ENCODE measurements at places on chromosomes 2 and 18. TPM values are rescaled to one million over a fixed set of nuclear protein-coding genes. Genes with fewer than 3 reads are reported as not detected.

Gene PLGLB2
- 1.9 TPM for total RNA-seq

Gene NDUFAF7
- 20.2 TPM for total RNA-seq

Gene GREB1L
- total RNA-seq: not detected

Gene PCGF1
- 28.1 TPM for total RNA-seq

Gene MROH2A
- not detected for total RNA-seq

DNA sequence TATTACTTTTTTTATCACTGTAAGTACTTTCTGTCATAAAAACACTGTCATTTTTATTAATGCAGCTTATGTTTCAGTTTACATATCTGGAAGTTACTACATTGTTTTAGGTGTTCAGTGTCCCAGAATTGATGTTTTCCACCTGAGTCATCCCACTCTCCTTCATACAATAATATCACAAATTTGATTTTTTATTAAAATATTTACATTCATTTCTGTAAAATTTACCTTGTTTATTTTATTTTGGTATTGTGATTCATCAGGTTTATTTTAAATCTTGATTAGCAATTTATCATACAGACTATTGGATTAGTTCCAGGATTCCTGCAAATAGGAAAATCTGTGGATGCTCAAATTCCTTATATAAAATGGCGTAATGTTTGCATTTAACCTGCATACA lies 1662.9 kb downstream of the SUCLG1 start:
- H3K27ac ChIP-seq: no peak overlapping the region
- H3K4me3 ChIP-seq: no peak overlapping the region
- DNase-seq: no peak
- H3K36me3 ChIP-seq: no peaks in the 10 kb centered on the region
- no peaks in the 10 kb centered on the region for H3K27me3 ChIP-seq
- no peaks in the 10 kb centered on the region for H3K4me1 ChIP-seq

- H3K36me3 ChIP-seq: no peaks in the 10 kb centered on the region
- H3K27ac ChIP-seq: no peak overlapping the region
- DNase-seq: no peak
- H3K4me3 ChIP-seq: no peak overlapping the region
- no peaks in the 10 kb centered on the region for H3K4me1 ChIP-seq
Measured at GRCh38 chr2:67322353-67323001, 74.7 kb upstream of the ETAA1 start.

DNA sequence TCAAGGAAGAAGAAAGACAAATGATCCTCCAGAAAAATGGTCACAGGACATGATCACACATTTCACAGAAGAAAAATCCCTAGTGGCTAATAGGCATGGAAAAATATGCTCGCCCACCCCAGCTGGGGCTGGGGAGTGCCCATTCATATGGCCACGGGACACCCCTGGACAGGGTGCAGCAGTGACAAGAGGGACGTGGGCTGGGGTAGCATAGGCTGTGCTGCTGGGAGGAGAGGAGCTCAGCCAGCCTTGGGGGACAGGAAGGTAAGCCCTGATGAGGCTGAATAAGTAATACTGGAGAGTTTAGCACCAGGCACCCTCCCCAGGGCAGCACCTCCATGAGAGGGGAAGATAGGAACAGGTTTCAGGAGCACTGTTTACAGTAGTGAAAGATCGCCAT lies 254.9 kb upstream of the HS6ST1 start:
- H3K36me3 ChIP-seq: no peaks in the 10 kb centered on the region
- no peak overlapping the region for H3K27ac ChIP-seq

GRCh38 chr2:124091721-124092120 lies 66.6 kb downstream of the CNTNAP5 start:
- H3K27me3 ChIP-seq: no peaks in the 10 kb centered on the region
- H3K36me3 ChIP-seq: no peaks in the 10 kb centered on the region
- H3K4me1 ChIP-seq: no peaks in the 10 kb centered on the region

DNA sequence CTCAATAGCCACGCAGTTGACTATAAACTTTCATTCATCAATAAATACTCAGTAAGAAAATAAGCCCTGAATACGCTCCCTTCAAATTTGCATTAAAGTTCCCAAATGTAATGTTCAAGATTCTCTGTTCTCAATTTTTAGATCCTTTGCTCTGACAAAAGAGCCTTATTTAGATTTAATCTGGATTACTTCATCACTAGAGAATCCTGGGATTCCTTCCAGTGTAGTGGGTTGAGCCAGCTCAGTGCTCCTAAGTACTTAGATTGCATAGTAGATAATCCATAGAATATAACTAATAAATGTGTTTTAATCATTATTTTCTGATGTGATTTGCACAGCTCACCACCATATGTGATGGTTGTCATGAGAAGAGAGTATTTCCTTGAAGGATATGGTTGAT lies 1286.2 kb downstream of the SUCLG1 start:
- no peaks in the 10 kb centered on the region for H3K4me1 ChIP-seq
- no peak overlapping the region for H3K27ac ChIP-seq
- no peaks in the 10 kb centered on the region for H3K36me3 ChIP-seq
- no peak overlapping the region for H3K4me3 ChIP-seq

DNA sequence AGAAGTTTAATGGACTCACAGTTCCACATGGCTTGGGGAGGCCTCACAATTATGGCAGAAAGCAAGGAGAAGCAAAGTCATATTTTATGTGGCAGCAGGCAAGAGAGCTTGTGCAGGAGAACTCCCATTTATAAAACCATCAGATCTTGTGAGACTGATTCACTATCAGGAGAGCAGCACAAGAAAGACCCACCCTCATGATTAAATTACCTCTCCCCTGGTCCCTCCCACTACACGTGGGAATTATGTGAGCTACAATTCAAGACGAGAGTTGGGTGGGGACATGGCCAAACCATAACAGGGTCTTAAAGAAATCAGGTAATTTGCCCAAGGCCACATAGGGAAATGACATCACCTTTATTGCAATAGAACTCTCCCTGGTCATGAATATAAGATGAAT lies 1073.3 kb upstream of the ACVR2A start:
- no peaks in the 10 kb centered on the region for H3K27me3 ChIP-seq
- H3K36me3 ChIP-seq: no peaks in the 10 kb centered on the region
- H3K27ac ChIP-seq: no peak overlapping the region
- H3K4me1 ChIP-seq: no peaks in the 10 kb centered on the region
- DNase-seq: no peak

DNA sequence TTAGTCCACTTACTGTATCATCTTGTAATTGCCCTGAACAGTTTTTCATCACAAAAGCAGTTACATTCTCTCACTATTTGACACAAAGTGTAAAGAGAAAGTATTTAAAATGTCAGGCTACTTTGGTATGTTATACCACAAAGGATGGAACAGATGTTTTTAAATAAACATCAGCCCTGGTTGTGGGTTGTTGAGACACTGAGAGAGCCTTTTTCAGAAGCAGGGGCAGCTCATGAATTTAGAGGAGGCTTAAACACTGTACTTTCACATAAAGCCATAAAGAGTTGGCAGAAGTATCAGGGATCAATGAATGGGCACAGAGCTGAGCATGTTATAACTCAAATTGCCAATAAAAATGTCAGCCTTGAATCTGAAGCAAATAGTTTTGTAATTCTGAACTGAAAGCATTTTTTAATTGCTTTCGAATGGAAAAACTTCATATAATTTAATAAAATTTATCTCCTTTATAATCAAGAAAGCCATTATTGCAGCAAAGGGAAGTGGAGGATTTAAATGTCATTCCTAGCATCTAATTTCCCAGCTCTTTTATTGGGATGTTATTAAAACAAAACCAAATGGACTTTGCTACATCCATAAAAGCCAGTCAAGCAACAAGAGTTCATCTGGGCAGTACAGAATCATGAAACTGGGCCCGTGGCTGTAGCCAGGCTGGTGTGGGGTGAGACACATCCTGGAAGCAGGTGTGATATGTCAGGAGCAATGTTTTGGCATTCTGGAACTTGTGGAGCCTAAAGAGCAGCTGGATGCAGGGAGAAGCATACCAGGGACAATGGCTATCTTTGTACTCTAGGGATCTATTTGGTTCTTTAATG lies 95.1 kb upstream of the NT5C1B start:
- H3K36me3 ChIP-seq: no peaks in the 10 kb centered on the region
- no peak overlapping the region for H3K4me3 ChIP-seq
- no peaks in the 10 kb centered on the region for H3K27me3 ChIP-seq
- H3K27ac ChIP-seq: no peak overlapping the region
- no peaks in the 10 kb centered on the region for H3K4me1 ChIP-seq

DNA sequence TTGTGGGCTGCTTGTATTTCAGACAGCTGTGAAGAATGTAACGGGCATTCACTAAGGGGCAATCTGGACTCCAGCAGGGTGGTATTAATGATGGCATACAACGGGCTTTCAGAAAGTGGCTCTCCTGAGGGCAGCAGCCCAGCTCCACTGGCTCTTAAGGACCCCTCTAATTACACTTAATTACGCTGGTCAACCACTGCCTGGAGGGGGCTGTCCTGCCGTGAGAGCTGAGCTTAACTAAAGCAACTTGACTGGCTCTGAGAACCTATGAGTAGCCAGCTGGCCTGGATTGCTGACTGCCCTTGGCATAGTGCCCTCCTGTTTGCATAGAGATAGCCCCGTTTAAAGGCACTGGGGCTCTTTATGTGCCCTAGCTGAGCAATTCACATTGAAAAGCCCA lies 3.8 kb downstream of the LIPG start:
- no peaks in the 10 kb centered on the region for H3K4me1 ChIP-seq
- H3K36me3 ChIP-seq: no peaks in the 10 kb centered on the region
- no peak overlapping the region for H3K4me3 ChIP-seq
- DNase-seq: no peak

All from T-cell (primary cell).